ENCODE measurements at places on chromosomes 7 and 10.

DNA sequence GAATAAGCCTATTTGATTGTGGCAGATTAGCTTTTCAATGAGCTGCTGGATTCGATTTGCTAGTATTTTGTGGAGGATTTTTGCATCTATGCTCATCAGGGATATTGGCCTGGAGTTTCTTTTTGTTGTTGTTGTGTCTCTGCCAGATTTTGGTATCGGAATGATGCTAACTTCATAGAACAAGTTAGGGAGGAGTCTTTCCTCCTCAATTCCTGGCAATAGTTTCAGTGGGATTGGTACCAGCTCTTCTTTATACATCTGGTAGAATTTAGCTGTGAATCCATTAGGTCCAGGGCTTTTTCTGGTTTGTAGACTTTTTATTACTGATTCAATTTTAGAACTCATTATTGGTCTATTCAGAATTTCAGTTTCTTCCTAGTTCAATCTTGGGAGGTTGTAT, 43.4 kb upstream of the KLF14 start:
- DNase-seq, result no peak

GRCh38 chr10:48623607-48624132, 18.8 kb upstream of the ARHGAP22 start:
- peak; percentile 61 for DNase-seq

GRCh38 chr7:126805351-126805750, 447.4 kb downstream of the GRM8 start:
- DNase-seq, result no peak

DNA sequence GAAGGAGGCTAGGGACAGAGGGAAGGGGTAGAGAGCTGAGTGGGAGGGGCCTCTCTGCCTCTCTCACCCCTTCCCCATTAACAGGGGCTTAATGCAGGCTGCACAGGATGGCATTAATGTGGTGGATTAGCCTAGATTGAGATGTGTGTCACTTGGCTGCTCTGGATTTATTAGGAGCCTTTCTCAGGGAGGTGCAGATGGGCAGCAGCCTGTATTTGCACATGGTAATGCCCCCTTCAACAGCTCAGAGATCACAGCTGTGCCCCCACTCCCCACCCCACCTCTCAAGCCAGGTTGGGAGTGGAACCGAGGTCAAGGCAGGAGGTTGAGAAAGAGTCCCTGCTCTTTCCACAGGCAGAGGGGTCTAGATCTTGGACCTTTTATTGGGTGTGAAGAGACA, 7.3 kb downstream of the PITX3 start:
- no peak for DNase-seq

GRCh38 chr7:31202801-31203200, 137.7 kb downstream of the NEUROD6 start:
- DNase-seq, result no peak

- no peak for DNase-seq
These were observed 177.2 kb upstream of the PCLO start for GRCh38 chr7:83339907-83340306.

Data from MG63 (cell line).